ENCODE measurements at places on chromosomes 11 and 22. TPM values are rescaled to one million over a fixed set of nuclear protein-coding genes. Genes with fewer than 3 reads are reported as not detected.

DNA sequence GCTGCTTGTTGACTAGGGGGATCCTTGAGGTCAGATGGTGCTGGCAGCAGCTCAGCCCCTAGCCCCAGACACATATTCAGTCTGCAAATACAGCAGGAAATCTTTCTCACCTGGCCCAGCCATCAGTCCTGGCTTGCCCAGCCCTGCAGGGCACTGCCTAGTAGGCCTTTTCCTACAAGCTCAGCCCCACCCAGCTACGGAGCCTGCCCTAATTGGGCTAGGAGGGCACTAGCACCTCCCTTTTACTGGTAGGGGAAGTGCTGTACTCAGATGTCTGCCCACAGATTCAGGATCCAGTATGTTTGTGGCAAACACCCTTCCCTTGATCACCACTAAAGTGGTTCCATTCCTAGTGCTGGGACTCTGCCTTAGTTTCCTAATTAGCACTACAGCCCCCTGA, 257.1 kb upstream of the CADM1 start:
- no peak for DNase-seq
- peaks cover 2% of the 10 kb centered on the region for H3K4me1 ChIP-seq
- H3K4me3 ChIP-seq = no peak overlapping the region

GRCh38 chr11:1959786-1960185, 12.7 kb downstream of the MRPL23 start:
- DNase-seq = no peak
- no peaks in the 10 kb centered on the region for H3K27me3 ChIP-seq
- H3K4me1 ChIP-seq = no peaks in the 10 kb centered on the region
- H3K27ac ChIP-seq = no peak overlapping the region
- no peaks in the 10 kb centered on the region for H3K36me3 ChIP-seq

DNA sequence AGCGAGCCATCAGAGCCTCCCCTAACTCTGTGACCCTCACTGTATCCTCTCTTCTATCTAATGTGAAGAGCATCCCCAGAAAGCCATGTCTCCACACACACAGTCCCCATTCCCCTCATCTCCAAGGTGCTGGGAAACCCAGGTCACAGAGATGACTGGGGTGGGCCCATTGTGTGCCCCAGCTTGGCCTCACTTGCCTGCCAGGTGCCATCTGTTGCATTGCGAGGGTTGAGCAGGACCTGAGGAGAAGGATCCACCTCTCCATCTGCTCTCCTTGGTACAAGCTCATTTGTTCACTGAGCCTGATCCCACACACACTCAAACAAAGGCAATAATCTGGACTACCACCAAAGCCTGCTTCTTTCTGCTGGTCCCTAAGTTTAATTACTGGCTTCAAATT, 118.8 kb downstream of the SPATA19 start:
- no peak overlapping the region for H3K4me3 ChIP-seq
- H3K27ac ChIP-seq = no peak overlapping the region
- H3K4me1 ChIP-seq = no peaks in the 10 kb centered on the region
- no peaks in the 10 kb centered on the region for H3K27me3 ChIP-seq
- DNase-seq = no peak

- DNase-seq = no peak
- no peak overlapping the region for H3K27ac ChIP-seq
- no peaks in the 10 kb centered on the region for H3K4me1 ChIP-seq
Measured at GRCh38 chr11:33377412-33378370, 120.5 kb downstream of the HIPK3 start.

- H3K27me3 ChIP-seq = peaks cover 63% of the 10 kb centered on the region
- no peak overlapping the region for H3K27ac ChIP-seq
- no peaks in the 10 kb centered on the region for H3K36me3 ChIP-seq
Measured at GRCh38 chr22:39833093-39833492, 60.5 kb downstream of the ENTHD1 start.

DNA sequence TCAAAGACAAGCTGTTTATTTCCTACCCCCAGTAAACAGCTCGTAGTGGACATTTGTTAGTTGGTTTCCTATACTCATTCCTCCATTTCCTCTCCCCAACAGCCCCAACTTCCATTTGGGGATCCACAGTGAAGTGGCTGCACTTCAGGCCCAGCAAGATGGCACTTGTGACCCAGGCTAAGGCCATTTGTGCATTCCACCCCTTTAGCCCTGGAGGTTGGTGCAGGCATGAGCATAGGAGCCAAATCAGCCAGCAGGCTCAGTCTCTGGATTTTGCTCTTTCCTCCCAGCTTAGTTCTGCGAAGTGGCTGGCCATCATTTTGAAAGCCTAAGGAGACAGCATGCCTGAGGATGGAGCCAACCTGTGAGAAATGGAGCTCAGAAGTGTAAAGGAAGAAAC, 122.9 kb downstream of the MPPED2 start:
- H3K36me3 ChIP-seq = no peaks in the 10 kb centered on the region
- H3K27ac ChIP-seq = no peak overlapping the region
- H3K4me3 ChIP-seq = no peak overlapping the region
- no peaks in the 10 kb centered on the region for H3K27me3 ChIP-seq
- no peak for DNase-seq
- no peaks in the 10 kb centered on the region for H3K4me1 ChIP-seq

GRCh38 chr22:30514252-30514651, 8.8 kb upstream of the SEC14L4 start:
- no peaks in the 10 kb centered on the region for H3K4me1 ChIP-seq
- peaks cover 3% of the 10 kb centered on the region for H3K27me3 ChIP-seq
- DNase-seq = no peak
- no peak overlapping the region for H3K27ac ChIP-seq
- no peak overlapping the region for H3K4me3 ChIP-seq
- no peaks in the 10 kb centered on the region for H3K36me3 ChIP-seq

DNA sequence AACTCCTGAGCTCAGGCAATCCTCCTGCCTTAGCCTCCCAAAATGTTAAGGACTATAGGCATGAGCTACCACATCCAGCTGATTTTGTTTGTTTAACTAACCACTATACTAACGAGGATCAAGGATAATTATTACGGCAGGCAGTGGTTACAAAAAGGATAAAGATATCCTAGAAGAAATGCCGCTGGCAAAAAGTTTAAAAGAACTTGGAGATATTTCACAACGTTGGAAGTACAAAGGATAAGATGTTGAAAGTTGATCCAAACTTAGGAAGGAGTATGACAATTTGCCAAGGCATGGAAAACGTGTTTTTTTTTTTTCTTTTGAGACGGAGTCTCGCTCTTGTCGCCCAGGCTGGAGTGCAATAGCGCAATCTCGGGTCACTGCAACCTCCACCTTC, 13.4 kb downstream of the AP5B1 start:
- H3K27me3 ChIP-seq = no peaks in the 10 kb centered on the region
- H3K4me3 ChIP-seq = no peak overlapping the region
- peaks cover 8% of the 10 kb centered on the region for H3K4me1 ChIP-seq
- no peak for DNase-seq

GRCh38 chr11:82012276-82012675, 721.4 kb downstream of the FAM181B start:
- H3K27ac ChIP-seq = no peak overlapping the region
- H3K27me3 ChIP-seq = peaks cover 2% of the 10 kb centered on the region
- no peak for DNase-seq
- H3K4me1 ChIP-seq = no peaks in the 10 kb centered on the region
- no peaks in the 10 kb centered on the region for H3K36me3 ChIP-seq
- no peak overlapping the region for H3K4me3 ChIP-seq

DNA sequence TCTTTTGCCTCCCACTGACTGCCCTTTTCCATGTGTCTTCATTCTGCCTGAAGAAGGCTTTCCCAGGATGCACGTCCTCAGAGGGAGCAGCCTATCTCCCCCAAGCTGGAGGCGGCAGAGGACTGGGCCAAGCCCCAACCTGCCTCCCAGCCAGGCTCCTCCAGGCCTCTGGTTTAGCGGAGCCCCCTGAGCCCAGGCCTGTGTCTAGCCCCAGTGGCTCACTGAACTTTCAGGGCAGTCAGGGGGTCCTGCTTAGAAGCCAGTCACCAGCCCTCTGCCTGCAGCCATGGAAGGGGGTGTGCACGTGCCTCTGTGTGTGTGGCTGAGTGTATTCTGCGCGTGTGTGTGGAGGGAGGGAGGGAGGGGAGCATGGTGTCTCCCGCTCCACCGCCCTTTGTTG, 10.4 kb upstream of the GRK2 start:
- H3K36me3 ChIP-seq = peaks cover 70% of the 10 kb centered on the region
- H3K27me3 ChIP-seq = no peaks in the 10 kb centered on the region
- DNase-seq = no peak
- H3K27ac ChIP-seq = peak overlapping the region; percentile 32
- peaks cover 21% of the 10 kb centered on the region for H3K4me1 ChIP-seq

DNA sequence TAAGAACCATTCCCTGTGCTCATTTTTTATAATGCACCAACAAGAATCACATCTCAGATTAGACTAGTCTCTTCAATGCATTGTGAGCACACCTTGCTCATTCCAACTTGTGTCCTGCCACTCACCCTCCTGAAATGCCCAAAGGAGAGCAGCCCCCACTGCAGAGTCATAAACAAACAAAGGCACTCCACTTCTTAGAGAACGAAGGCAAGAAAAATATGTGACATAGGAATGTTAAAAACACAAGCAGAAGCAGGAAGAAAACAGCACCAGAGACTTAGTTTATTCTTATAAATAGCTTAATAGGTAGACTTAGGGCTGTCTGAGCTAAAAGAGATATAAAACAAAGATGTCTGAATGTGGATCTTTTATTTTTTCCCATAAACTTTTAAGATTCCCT, 57.2 kb downstream of the GUCY1A2 start:
- no peaks in the 10 kb centered on the region for H3K36me3 ChIP-seq
- H3K4me1 ChIP-seq = no peaks in the 10 kb centered on the region
- no peak overlapping the region for H3K27ac ChIP-seq

DNA sequence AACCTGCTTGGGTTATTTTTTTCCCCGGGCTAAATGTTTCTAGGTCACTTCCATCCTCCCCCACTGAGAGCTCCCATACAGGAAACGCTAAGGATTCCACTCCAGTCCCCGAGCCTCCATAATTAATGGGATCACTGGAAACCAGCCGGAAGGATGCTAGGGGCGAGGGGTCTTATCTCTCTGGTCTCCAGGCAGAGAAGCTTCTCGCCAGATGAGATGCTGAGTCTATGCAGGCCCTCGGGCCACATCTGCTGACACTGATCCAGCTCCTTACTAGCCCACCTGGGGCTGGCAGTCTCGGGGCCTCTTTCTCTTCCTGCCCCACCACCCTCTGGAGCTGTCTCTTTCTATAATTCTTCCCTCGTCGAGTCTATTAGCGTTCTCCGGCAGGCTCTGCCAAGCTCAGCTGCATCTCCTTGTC, 125.9 kb upstream of the SYT13 start:
- no peak overlapping the region for H3K4me3 ChIP-seq
- no peak for DNase-seq
- H3K27me3 ChIP-seq = peaks cover 37% of the 10 kb centered on the region
- H3K36me3 ChIP-seq = no peaks in the 10 kb centered on the region
- no peaks in the 10 kb centered on the region for H3K4me1 ChIP-seq
- no peak overlapping the region for H3K27ac ChIP-seq

- H3K4me3 ChIP-seq = no peak overlapping the region
- no peaks in the 10 kb centered on the region for H3K4me1 ChIP-seq
- no peak for DNase-seq
- no peak overlapping the region for H3K27ac ChIP-seq
Measured at GRCh38 chr11:69569306-69570200, 71.4 kb upstream of the CCND1 start.

GRCh38 chr22:25399649-25400151, 164.8 kb upstream of the GRK3 start:
- no peaks in the 10 kb centered on the region for H3K27me3 ChIP-seq
- no peak overlapping the region for H3K4me3 ChIP-seq
- no peak for DNase-seq
- peaks cover 60% of the 10 kb centered on the region for H3K4me1 ChIP-seq
- H3K27ac ChIP-seq = no peak overlapping the region
- peaks cover 15% of the 10 kb centered on the region for H3K36me3 ChIP-seq

- H3K4me1 ChIP-seq = no peaks in the 10 kb centered on the region
- no peaks in the 10 kb centered on the region for H3K36me3 ChIP-seq
- H3K27ac ChIP-seq = no peak overlapping the region
- no peak for DNase-seq
- H3K4me3 ChIP-seq = no peak overlapping the region
Measured at GRCh38 chr11:23632293-23632692, 772.0 kb upstream of the CCDC179 start.

GRCh38 chr11:109405671-109406070, 16.3 kb upstream of the C11orf87 start:
- H3K27me3 ChIP-seq = no peaks in the 10 kb centered on the region
- H3K36me3 ChIP-seq = no peaks in the 10 kb centered on the region

DNA sequence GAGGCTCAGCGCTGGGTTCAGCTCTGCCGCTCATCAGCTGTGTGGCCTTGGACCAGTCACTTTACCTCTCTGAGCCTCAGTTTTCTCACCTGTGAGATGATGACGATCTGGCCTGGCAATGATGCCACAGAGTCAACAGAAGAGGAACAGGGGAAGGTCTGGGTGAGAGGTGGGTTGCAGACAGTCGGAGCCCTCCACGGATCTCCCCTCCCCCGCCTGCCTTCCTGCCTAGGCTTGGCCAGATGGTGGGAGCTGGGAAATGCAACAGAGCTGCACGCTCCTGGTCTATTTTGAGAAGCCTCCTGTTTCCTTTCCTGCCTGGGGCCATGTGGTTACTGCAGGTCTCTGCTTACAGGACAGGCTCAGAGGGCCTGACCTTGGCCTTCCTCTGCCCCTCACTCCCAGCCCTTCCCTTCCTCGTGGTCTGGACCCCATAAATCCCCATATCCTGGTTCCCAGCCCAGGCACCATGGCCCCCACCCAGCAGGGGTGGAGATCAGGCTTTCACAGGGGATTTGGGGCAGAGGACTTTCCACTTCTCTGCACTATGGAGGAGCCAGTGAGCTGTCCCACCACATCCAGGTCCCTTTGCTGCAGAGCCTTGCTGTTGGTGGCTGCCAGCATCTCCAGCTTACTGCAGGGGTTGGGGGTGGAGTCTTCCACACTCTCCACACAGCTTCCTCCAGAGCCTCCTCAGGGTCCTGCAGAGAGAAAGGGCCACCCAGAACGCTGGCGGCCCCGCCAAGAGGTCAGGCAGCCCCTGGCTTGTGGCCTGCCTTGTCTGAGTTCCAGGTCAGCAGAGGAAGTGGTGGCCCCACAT, 46.9 kb downstream of the C11orf96 start:
- no peaks in the 10 kb centered on the region for H3K4me1 ChIP-seq
- no peak overlapping the region for H3K27ac ChIP-seq
- no peak overlapping the region for H3K4me3 ChIP-seq

GRCh38 chr22:24471570-24471969, 23.6 kb upstream of the UPB1 start:
- H3K27me3 ChIP-seq = peaks cover 9% of the 10 kb centered on the region
- no peaks in the 10 kb centered on the region for H3K4me1 ChIP-seq
- DNase-seq = no peak
- H3K36me3 ChIP-seq = no peaks in the 10 kb centered on the region

- H3K4me3 ChIP-seq = no peak overlapping the region
- no peaks in the 10 kb centered on the region for H3K36me3 ChIP-seq
- H3K27me3 ChIP-seq = no peaks in the 10 kb centered on the region
- no peak overlapping the region for H3K27ac ChIP-seq
- no peak for DNase-seq
- H3K4me1 ChIP-seq = no peaks in the 10 kb centered on the region
Measured at GRCh38 chr11:33399421-33399820, 142.2 kb downstream of the HIPK3 start.

GGT5 gene
- total RNA-seq = not detected

OR8B8 gene
- total RNA-seq = not detected

C11orf65 gene
- 0.43 TPM for total RNA-seq
